Pulmonary artery endothelial cell (primary cell): ENCODE measurements at places on chromosomes 3 and 15. TPM values are rescaled to one million over a fixed set of nuclear protein-coding genes. Genes with fewer than 3 reads are reported as not detected.

Gene CLEC3B
- total RNA-seq, result 0.11 and 0.26 TPM in 2 replicates

Gene BCHE
- total RNA-seq, result under 0.01 TPM in 1 of 2 replicates, not detected in the other

Gene GLDN
- not detected in 2 replicates for total RNA-seq

Gene EFHB
- total RNA-seq, result 0.20 and 0.32 TPM in 2 replicates

Gene CELSR3
- total RNA-seq, result 0.18 and 0.20 TPM in 2 replicates

Gene ATP13A5
- not detected in 2 replicates for total RNA-seq

Gene MESP2
- total RNA-seq, result 0.14 TPM in 1 of 2 replicates, not detected in the other

Gene LYZL4
- total RNA-seq, result not detected in 2 replicates

Gene C3orf85
- total RNA-seq, result not detected in 2 replicates

Gene DOCK3
- total RNA-seq, result under 0.01 and 0.04 TPM in 2 replicates

Gene SLC27A2
- total RNA-seq, result 0.11 TPM in 1 of 2 replicates, not detected in the other

Gene SLC22A13
- total RNA-seq, result 0.13 and 0.18 TPM in 2 replicates

Gene GMNC
- not detected in 2 replicates for total RNA-seq

Gene HTR3D
- not detected in 2 replicates for total RNA-seq

Gene CD80
- total RNA-seq, result not detected in 2 replicates

Gene POTEB
- total RNA-seq, result not detected in 2 replicates

Gene ADGRG7
- total RNA-seq, result not detected in 2 replicates

Gene SYNM
- 5.9 and 10.2 TPM in 2 replicates for total RNA-seq

Gene ADAMTS7
- 6.6 and 11.5 TPM in 2 replicates for total RNA-seq

Gene ATXN7
- total RNA-seq, result 6.7 and 9.1 TPM in 2 replicates

Gene ERICH6
- not detected in 2 replicates for total RNA-seq

Gene GRIP2
- 0.04 TPM in 1 of 2 replicates, not detected in the other for total RNA-seq

Gene FBXO40
- under 0.01 TPM in 1 of 2 replicates, not detected in the other for total RNA-seq

Gene SYNPR
- total RNA-seq, result not detected in 2 replicates

Gene PAQR9
- not detected in 2 replicates for total RNA-seq

Gene AGTR1
- not detected in 2 replicates for total RNA-seq
